ENCODE measurements at places on chromosomes 6 and 20. TPM values are rescaled to one million over a fixed set of nuclear protein-coding genes. Genes with fewer than 3 reads are reported as not detected.

Gene NFATC2
- under 0.01 TPM for total RNA-seq

Gene BCAS1
- total RNA-seq: under 0.01 TPM

Gene POPDC3
- 6.7 TPM for total RNA-seq

Gene SOBP
- total RNA-seq: 6.3 TPM

Gene SNAP91
- 0.17 TPM for total RNA-seq

Gene GNRH2
- total RNA-seq: not detected

DNA sequence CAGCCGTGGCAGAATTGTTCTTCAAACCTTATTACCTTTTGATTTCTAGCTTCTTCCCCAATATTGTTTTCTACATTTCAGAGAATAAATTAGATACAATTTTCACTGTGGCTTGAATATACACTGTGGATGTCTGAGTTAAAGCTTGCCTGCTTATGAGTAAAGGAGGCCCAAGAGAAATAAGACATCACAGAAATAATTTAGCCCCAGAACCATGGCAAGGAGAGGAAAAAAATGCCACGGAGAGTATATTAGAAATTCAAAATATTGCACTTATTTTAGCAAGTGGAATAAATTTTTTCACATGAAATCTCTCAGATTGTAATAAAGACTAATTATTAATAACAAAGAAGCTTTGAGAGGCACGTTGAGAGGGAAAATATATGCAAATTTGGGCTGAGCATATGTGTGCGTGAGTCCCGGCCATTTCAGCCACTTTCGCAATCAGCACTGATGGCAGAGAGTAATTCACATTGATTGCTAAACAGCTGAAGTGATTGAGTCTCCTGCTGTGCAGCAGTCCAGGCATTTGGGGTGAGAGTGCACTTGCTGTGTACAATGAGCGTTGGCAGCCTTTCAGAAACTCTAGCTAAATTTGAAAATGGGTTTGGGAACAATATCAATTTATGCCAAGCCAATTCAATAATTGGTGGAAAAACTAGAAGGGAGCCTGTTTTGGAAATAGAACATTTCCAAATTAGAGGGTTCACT is 596.0 kb downstream of the EPM2A start:
- peak; percentile 91 for DNase-seq

GRCh38 chr6:16993396-16993795 is 108.5 kb upstream of the STMND1 start:
- DNase-seq: no peak

GRCh38 chr6:170464080-170464479 is 89.0 kb downstream of the PSMB1 start:
- no peak for DNase-seq

- no peak for DNase-seq
These were observed 264.1 kb downstream of the CDC5L start for GRCh38 chr6:44651604-44652003.
